ENCODE measurements at places on chromosomes 2 and 18.

DNA sequence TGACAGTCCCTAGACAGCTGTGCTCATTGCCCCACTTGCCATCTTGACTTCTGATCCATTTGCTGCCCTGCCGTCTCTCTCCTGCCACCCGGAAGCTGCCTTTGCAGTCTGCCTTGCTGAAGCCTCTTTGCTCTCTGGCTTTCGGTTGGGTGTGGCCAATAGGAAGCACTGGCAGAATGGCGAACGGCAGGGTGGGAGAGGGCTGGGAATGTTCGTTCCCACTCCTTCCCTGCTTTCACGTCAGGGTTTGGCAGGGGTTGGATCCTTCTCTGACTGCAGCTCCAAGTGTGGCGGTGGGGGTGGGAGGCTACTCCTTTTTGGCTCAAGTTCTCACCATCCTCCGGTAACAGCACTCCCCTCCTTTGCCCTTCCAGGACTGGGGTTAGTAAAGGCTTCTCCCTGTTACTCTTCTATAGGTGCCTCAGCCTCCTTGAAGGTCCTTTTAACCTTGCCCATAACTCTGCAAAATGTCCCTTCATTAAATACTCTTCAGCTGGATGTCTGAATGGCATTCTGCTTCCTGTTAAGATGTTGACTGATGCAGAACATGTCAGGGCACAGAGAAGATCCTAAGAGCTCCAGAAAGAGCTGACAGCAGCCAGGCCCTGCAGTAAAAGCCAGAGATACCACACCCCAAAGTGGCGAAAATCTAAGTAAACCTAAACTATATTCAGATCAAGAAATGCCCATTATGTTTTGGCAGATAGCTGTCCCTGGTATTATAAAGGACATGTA lies 299.7 kb downstream of the CDCA7 start:
- no peak overlapping the region for H3K4me3 ChIP-seq
- H3K27me3 ChIP-seq = no peaks in the 10 kb centered on the region
- DNase-seq = no peak
- H3K36me3 ChIP-seq = no peaks in the 10 kb centered on the region

DNA sequence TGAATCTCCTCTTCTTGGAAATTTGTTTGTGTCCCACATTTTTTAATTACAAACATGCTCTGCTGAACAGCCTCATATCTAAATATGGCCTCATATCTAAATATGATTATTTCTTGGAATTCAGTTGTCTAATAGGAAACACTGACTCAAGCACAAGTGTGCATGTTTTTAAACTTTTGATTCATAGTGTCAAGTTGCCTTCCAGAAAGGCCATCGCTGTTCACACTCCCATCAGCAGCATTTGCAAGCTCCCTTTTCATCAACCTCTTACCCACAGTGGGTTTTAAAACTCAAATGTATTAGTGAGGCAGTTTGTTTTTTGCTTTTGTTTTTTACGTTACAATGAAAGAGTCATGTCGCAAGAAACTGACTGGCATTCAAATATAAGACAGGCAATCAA lies 65.2 kb upstream of the SMAD2 start:
- peaks cover 33% of the 10 kb centered on the region for H3K4me1 ChIP-seq
- H3K27me3 ChIP-seq = peaks cover 60% of the 10 kb centered on the region
- H3K4me3 ChIP-seq = no peak overlapping the region
- DNase-seq = no peak
- H3K36me3 ChIP-seq = peaks cover 3% of the 10 kb centered on the region

DNA sequence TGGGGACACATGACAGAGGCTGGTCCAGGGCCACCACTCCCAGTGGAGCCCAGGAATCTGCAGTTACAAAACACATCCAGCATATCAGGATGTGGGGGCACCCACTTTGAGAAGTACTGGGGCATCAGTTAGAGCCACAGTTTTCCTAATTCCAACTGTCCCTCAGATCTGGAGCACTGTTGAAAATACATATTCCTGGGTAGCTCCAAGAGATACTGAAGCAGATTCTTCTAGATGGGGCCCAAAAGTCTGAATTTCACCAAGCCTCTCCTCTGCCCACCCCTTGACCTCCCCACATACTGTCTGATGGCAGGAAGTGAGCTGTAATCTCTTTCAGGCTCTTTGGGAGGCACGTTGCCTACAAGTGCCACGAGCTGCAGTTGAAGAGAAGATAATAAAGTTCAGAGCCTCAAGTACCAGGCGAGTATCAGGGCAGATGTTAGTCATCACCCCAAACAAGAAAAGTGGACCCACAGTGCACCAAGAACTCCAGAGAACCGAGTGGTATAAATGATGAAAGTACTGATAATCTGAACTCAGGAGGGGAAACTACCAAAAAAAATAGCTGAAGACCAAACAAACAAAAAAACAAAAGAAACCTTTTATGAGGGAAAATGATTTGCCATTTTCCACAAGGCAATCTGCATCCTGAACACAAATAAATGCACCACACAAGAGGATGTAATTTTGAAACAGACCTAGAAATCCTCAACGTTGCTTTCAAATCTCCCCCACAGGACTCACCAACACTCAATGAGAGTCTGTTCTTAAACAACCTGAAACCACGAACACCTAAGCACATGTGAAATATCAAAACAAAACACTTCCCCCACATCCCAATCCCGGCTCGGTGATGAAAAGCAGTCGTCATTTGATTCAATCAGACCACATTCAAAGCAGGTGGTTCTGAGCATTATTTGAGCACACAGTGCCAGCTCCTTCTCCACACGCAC lies 98.7 kb downstream of the TCF4 start:
- no peak overlapping the region for H3K27ac ChIP-seq
- no peak for DNase-seq
- H3K4me3 ChIP-seq = no peak overlapping the region

- H3K4me1 ChIP-seq = peaks cover 48% of the 10 kb centered on the region
- H3K27me3 ChIP-seq = no peaks in the 10 kb centered on the region
Measured at GRCh38 chr18:46423226-46423805, 233.7 kb downstream of the LOXHD1 start.

- no peak overlapping the region for H3K4me3 ChIP-seq
- no peaks in the 10 kb centered on the region for H3K4me1 ChIP-seq
- no peak for DNase-seq
- H3K36me3 ChIP-seq = no peaks in the 10 kb centered on the region
Measured at GRCh38 chr2:14303366-14304115, 329.0 kb upstream of the LRATD1 start.

DNA sequence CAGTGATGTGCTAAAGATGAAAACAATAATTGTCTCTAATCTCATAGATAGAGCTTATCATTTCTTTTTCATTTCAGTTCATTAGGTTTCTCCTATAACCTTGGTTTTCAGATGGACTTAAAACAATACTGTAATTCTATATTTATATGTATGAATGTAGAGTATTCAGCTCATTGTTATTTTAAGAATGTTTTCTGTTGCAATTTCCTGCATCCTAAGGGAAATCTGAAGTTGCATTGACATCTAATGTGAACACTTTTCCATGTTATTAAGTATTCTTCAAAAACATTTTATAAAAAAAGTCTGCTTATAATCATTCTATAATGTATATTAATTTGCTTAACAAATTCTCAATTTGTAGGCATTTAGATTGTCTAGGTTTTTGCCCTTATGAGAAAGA lies 288.9 kb downstream of the XIRP2 start:
- DNase-seq = no peak
- no peak overlapping the region for H3K27ac ChIP-seq
- no peaks in the 10 kb centered on the region for H3K4me1 ChIP-seq

GRCh38 chr2:224429441-224429810 lies 27.5 kb upstream of the FAM124B start:
- peaks cover 7% of the 10 kb centered on the region for H3K4me1 ChIP-seq
- H3K36me3 ChIP-seq = peaks cover 11% of the 10 kb centered on the region
- DNase-seq = no peak

DNA sequence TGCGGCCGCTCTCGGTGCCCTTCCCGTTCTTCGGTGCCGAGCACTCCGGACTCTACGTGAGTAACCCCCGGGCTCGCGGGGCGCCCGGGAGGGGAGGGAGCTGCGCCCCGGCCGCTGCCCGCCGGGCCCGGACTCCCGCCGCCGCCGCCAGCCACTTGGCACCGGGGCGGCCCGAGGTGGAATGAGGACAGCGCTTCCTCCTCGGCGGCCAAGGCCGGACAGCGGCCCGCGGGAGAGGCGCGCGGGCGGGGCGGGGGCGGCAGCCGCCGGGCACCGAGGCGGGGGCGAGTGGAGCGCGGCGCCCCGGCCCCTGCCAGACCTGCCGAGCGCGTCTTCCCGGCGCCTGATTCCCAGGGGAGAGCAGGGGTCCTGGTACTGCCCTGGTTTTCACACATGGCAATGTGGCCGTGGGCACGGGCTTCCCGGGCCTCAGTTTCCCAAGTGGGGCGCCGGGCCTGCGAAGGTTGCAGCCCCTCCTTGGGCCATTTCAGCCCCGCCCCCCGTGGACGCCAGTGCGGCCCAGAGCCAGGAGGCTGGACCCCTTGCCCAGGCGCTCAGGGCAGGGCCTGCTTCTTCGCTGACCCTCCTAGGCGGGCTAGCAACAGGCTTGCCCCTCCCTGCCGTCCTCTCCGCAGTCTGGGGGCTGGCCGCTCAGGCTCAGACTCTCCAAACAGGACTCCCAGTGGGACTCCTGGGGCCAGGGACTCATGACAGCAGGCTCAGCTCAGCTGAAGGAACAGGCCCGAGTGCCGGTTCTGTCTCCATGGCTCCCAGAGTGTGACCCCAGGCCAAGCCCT lies 775 bp downstream of the SNED1 start:
- H3K27me3 ChIP-seq = peaks cover 29% of the 10 kb centered on the region
- H3K4me1 ChIP-seq = peaks cover 10% of the 10 kb centered on the region
- H3K4me3 ChIP-seq = no peak overlapping the region
- no peak for DNase-seq
- peaks cover 2% of the 10 kb centered on the region for H3K36me3 ChIP-seq

DNA sequence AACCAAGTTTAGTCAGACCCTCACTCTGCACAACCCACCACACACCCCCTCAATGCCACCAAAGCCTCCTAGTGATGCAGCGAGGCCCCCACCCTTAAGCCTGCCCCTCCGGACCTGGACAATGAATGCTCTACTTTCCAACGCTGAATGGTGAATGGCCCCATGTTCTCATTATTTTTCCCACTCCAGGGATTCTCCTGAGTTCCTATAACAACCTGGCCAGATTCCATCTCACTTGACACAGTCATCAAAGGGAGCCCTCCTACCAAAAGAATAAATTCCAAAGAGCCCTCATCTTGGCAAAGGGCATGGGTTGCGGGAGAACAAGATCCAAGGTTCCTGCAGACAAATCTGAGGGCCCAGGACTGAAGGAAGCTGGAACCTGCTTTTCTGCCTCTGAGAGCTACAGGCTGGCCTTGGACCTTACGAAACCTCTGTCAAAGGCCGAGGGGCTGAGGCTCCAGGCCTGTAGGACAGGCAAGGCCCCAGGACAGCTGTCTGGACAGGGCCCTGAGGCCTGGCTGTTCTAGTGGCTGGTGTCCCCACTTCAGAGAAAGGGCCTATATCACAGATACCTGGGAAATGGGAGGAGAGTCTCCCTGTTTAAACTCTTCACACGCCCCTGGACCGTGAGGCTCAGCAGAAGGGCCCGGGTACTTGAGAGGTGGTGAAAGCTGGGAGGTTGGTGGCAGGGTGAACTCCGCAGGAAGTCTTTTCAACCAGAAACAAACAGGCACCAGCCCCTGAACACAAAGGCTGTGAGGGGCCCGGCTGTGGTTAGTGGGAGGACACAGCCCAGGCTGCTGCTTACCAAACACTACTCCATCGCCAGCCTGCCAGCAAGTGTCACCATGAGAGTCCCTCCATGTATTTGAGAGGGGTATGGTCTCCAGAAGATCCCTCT lies 27.3 kb downstream of the SFXN5 start:
- H3K27me3 ChIP-seq = no peaks in the 10 kb centered on the region
- H3K27ac ChIP-seq = peak overlapping the region; percentile 58
- H3K36me3 ChIP-seq = no peaks in the 10 kb centered on the region
- no peak overlapping the region for H3K4me3 ChIP-seq
- H3K4me1 ChIP-seq = peaks cover 18% of the 10 kb centered on the region
- no peak for DNase-seq

DNA sequence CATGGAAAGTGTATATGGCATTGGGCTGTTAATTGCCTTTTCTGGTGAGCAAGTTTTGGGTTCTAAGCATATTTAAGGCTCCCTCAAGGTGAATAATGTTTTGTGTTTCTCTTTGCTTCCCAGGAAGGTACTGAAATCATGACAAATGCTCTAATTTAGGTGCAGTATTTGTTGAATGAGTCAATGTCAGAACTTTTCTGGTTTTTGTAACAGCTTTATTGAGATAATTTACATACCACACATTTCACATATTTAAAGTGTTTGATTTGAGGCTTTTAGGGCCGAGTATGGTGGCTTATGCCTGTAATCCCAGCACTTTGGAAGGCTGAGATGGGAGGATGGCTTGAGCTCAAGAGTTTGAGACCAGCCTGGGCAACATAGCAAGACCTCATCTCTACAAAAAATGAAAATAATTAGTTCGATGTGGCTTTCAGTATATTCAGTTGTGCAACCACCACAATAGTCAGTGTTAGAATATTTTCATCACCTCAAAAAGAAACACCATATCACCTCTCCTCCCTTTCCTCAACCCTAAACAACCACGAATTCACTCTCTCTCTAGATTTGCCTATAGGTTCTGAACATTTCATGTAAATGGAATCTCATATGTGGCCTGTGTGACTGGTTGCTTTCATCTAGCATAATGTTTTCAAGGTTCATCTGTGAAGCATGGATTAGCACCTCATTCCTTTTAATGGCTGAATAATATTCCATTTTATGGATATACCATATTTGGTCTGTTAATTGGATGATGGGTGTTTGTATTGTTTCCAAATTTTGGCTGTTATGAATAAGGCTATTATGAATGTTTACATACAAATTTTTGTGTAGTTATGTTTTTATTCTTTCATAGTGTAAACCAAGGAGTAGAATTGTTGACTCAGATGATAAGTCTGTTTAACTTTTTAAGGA lies 54.9 kb downstream of the MGAT5 start:
- no peak for DNase-seq
- H3K27me3 ChIP-seq = no peaks in the 10 kb centered on the region
- H3K4me1 ChIP-seq = no peaks in the 10 kb centered on the region
- H3K27ac ChIP-seq = no peak overlapping the region

GRCh38 chr18:47254341-47254939 lies 3.0 kb upstream of the SKOR2 start:
- H3K27me3 ChIP-seq = peaks cover 100% of the 10 kb centered on the region
- no peaks in the 10 kb centered on the region for H3K36me3 ChIP-seq
- no peak overlapping the region for H3K27ac ChIP-seq
- no peak overlapping the region for H3K4me3 ChIP-seq
- H3K4me1 ChIP-seq = peaks cover 5% of the 10 kb centered on the region

DNA sequence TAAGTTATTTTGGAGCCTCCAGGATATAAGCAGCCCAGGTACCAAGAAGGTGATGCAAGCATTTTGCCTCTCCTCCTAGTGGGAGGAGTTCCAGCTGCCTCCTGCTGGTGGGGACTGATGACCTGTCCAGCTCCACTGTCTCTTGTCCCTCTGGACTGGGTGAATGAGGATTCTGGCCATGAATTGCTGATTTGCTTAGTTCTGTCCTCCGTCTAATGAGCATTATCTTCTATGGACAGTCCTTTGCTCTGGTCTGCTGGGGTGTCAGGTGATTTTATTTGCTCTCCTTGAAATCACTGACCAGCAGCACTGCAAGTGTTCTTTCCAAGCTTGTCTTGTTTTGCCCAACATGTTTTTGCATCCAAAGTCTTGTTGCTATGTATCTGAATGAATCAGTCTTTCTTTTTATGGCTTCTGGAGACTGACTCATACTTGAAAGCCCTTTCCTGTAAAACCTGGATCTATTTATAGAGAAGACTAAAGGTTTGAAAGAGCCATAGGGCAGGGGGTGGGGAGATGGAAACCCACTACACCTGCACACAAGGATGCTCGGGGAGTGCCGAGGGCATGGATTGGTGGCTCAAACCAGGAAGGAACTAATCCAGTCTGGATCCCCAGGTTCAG lies 40.5 kb upstream of the EFHD1 start:
- H3K36me3 ChIP-seq = no peaks in the 10 kb centered on the region
- DNase-seq = no peak
- H3K27me3 ChIP-seq = no peaks in the 10 kb centered on the region
- H3K4me1 ChIP-seq = no peaks in the 10 kb centered on the region
- H3K27ac ChIP-seq = no peak overlapping the region
